ENCODE measurements at places on chromosomes 12 and 14. TPM values are rescaled to one million over a fixed set of nuclear protein-coding genes. Genes with fewer than 3 reads are reported as not detected.

HPD gene
- 0.41 TPM for total RNA-seq

DNA sequence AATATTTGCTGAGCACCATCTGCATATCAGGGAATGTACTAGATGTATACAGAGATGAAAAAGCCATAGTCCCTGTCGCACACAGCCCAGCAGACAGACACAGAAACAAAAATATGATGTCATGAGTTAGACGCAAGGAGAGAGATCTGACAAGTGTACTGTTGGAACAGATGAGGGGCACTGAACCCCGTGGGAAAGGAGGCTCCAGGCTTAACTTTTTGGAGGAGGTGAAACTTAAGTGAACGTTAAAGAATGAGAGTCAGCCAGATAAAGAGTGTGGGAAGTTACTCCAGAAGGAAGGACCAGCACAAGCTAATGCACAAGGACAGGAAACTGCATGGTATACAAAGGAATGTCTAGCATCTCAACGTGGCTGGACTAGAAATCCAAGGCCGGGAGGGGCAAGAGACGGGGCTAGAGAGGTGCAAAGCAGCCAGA is 2.5 kb upstream of the ACTN1 start:
- DNase-seq = no peak

MYF6 gene
- not detected for total RNA-seq

TFCP2 gene
- total RNA-seq = 11.5 TPM

DNA sequence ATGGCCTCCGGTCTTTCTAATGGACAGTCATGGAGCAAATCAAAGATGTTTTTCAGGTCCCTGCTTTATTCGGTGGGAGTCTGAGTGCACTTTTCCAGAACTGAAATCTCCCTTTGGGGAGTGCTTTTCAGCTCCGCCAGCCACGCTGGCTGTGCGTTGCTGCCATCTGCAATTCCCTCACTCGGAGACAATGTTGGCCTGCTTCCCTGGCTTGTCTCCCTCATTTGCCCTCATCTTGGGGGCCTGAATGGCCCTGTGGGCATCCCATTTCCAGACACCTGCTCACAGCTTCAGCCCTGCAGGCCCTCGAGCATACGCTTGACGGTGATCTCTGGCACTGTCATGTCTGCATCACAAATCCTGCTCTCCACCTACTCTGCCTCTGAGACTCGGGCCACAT is 103.8 kb downstream of the CCDC92 start:
- no peak for DNase-seq

- DNase-seq = no peak
Observed at GRCh38 chr14:68137704-68138619, 318.4 kb downstream of the RAD51B start.

PARPBP gene
- total RNA-seq = 2.6 TPM

NEDD1 gene
- 22.8 TPM for total RNA-seq

DNA sequence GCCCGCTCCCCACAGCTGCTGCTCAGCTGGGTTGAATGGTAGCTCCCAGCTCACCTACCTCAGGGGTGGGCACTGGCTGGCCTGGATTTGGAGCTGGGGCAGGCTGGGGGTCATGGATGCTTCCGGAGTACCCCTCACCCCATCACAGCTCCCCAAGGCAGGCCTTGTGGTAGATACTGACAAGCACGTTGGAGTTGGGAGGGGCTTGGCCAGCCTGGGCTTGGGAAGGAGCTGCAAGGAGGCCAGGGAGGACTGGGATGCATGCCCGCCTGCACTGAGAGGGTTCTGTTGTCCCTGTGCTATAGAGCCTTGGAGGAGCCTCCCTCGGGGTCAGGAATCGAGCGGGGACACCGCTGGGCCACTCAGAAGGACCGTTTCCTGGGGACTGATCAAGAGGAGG is 14.2 kb downstream of the TMEM63C start:
- DNase-seq = no peak

KRT79 gene
- total RNA-seq = not detected

- DNase-seq = peak; percentile 78
Observed at GRCh38 chr14:32073537-32074189, 3.4 kb upstream of the ARHGAP5 start.

DNA sequence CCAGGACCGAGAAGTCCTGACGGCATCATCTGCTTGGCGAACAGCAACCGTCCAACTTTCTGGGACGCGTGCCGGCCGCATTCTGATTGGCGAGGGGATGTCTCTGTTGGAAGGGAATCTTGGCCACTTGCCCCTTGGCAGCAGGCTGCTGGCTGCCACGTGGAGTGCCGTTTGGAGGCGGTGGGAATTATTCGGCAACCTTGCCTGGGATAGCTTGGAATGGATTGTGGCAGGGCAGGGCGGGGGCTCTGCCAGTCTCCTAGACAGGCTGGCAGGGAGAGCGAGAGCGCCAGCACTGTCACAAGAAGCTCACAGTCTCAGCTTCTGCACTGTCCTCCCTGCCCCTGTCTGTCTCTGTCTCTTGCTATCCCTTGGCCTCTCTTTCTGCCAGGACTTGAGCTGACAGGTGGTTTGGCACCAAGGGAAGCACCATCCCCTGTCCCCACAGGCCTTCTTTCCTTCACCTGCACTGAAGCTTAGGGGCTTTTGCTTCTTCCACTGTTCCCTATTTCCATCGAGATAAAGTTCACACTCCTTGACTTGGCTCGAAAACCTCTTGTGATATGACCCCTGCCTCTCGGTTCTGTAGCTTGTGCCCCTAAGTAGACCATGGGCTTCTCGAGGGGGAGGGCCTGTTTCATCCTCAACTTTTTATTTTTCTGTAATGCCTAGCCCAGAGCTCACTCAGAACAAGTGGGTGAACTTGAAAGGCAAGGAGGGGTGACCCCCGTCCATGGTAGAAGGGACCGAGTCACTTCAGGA is 201.9 kb downstream of the PHETA1 start:
- DNase-seq = peak; percentile 62

TAS2R7 gene
- not detected for total RNA-seq

DNA sequence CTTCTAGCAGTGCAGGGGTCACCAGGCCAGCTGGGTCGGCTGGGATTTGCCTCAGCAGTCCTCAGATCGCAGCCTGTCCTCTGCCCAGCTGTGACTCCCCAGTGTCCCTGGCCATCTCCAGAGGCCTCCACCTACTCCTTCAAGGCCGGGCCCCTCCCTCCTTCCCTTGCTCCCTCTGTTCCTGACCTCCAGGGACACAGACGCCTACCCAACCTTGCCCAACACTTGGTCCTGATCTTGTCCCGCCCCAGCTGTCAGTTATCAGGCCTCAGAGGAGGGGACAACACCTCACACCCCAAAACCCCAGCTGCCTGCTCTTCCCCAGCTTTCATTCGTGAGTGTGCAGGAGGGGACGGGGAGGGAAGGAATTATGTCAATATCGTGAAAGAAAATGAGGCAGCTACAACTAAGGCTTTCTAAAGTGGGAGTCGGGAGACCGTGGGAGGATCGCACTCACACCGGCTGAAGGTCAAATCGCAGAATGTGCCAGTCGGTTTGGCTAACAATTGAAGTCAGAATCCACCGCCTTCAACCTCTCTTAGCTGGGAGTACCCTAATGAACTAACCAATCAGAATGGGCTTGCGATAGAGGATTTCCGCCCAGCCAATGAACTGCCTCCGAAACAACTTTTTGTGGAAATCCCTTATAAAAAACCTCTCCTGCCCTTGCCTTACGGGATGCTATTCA is 9.4 kb upstream of the PLBD2 start:
- no peak for DNase-seq

- DNase-seq = peak; percentile 72
Observed at GRCh38 chr14:99579903-99580571, 24.0 kb downstream of the CCDC85C start.

MAGOHB gene
- 24.8 TPM for total RNA-seq

DNA sequence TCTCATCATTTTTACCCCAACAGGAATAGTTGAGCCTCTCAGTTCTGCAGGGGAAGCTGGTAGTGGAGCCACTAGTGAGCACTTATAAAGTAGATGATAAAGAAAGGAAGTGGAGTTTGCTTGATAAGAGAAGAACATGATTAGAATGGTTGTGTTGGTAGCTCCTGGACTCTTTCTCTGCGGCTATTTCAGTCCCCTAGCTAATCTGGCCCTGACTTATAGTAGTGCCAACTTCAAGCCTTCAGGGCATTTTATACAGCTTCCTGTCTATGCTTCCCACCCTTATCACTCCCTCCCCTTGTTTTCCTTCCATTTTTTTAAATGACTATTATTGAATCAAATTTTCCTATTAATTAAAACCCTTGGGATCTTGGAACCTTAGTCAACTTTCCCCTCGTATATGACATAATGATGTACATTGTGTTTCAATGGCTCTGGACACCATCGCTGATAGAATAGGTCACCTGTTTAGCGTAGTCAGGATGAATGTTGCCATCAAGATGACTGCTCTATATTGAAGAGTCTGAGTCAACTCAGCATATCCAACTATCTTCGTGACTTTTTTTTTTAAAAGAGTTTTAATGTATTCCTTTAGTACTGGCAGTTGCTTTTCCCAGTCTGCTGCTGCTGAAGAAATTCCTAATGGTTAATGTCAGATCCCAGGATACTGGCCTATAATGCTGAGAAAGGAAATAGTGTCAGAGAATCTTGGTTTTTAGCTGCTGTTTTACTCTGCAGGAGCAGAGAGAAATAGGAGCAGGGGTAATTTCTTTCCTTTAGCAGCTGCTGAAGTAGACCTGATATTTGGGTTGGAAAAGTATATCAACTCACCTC is 16.2 kb upstream of the PCNX1 start:
- no peak for DNase-seq

GRCh38 chr14:38201137-38201828 is 6.4 kb upstream of the SSTR1 start:
- DNase-seq = no peak

DNA sequence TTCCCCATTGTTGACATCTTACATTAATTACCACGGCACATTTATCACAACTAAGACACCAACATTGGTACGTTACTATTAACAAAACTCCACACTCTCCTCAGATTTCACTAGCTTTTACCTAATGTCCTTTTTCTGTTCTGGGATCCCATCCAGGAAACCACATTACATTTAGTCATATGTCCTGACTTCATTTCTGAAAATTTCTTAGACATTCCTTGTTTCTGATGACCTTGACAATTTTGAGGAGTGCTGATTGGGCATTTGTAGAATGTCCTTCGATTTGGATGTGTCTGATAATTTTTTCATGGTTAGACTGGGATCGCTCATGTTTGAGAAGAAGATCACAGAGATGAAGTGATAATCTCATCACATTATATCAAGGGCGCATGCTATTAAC is 34.6 kb upstream of the ACSM4 start:
- no peak for DNase-seq

- peak; percentile 37 for DNase-seq
Observed at GRCh38 chr12:1773937-1774655, 46.3 kb upstream of the LRTM2 start.

SLC5A8 gene
- total RNA-seq = 0.51 TPM

- no peak for DNase-seq
Observed at GRCh38 chr14:74531467-74531866, 37.9 kb downstream of the ISCA2 start.

GRCh38 chr12:49260166-49260565 is 4.7 kb upstream of the TUBA1C start:
- DNase-seq = no peak

GRCh38 chr12:21775133-21775820 is 771 bp upstream of the KCNJ8 start:
- no peak for DNase-seq

- peak; percentile 53 for DNase-seq
Observed at GRCh38 chr14:36751106-36751505, 89.4 kb downstream of the PAX9 start.

DNA sequence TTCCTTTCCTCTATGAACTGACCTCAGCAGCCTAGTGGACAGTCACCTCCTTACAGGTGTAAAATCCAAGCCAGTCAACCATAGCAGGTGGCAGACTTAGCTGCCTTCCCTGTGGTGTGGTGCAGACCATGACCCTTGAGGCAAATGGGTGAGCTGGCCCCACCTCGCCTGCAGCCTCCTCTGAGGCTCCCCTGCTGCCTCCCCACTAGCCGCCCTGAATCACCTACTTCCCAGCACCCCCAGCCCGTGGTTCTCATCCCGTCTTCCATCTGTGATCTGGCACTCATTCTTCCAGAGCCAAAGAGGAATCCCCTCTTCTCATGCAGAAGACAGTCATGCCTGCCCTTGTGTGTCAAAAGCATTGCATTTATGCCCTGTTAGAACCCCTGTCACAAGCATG is 34.4 kb upstream of the TSPAN9 start:
- no peak for DNase-seq

ADGRD1 gene
- total RNA-seq = 4.3 TPM

- no peak for DNase-seq
Observed at GRCh38 chr12:19994968-19995367, 373.4 kb upstream of the PDE3A start.

FSCB gene
- total RNA-seq = 3.5 TPM

PRICKLE1 gene
- 7.5 TPM for total RNA-seq

- DNase-seq = no peak
Observed at GRCh38 chr14:37278636-37279538, 81.2 kb downstream of the MIPOL1 start.

All from prostate gland (tissue), 2 donors.